ENCODE measurements at places on chromosomes 2 and 18.

DNA sequence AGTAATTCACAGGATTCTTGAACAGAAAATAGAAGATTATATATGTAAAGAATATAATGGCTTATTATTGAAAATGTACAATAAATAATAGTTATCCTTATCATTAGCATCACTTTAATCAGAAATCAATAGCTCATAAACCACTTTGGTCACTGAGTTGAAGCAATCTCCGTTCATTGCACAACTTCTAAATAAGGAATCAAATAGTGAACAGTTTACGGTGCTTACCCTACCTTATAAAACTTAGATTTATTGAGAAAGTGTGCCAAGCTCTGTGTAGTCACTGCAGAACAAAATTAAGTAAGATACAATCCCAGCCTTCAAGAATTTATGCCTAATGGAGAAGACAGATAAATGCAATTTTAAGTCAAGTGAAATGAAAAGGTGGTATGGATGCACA lies 6.7 kb downstream of the VSNL1 start:
- no peak for DNase-seq

- no peak for DNase-seq
Observed at GRCh38 chr2:131034122-131035051, 58.9 kb downstream of the FAM168B start.

- DNase-seq = no peak
Observed at GRCh38 chr2:195408196-195408595, 248.8 kb upstream of the SLC39A10 start.

DNA sequence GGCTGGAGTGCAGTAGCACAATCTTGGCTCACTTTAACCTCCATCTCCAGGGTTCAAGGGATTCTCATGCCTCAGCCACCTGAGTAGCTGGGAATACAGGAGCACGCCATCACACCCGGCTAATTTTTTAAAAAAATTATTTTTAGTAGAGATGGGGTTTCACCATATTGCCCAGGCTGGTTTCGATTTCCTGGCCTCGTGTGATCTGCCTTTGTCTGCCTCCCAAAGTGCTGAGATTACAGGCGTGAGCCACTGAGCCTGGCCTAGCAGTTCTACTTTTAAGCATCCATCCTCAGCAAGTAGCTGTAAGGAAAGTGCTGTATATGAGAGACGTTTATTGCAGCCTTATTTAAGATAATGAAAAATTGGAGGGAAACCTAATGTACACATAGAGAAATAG lies 79.7 kb downstream of the ZDBF2 start:
- no peak for DNase-seq

- no peak for DNase-seq
Observed at GRCh38 chr18:23170137-23170536, 34.9 kb downstream of the CABLES1 start.

- DNase-seq = no peak
Observed at GRCh38 chr2:232325324-232326273, 53.0 kb upstream of the ALPP start.

DNA sequence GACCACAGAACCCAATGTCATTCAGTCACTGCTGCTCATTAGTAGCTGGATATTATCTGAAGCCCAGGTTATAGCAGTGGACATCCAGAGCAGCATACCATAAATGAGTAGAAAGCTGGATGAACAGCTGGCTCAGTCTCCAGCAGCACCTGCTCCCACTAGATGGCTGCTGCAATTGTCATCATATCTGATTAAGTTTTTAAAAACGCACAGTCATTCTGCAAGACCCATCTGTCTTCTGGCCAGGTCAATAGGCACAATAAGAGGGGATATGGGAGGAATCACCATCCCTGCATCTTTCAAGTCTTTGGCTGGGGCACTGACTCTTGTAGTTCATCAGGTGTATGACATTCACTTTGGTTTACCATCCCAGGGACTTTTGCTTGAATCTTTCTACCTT lies 55.1 kb upstream of the XDH start:
- no peak for DNase-seq

DNA sequence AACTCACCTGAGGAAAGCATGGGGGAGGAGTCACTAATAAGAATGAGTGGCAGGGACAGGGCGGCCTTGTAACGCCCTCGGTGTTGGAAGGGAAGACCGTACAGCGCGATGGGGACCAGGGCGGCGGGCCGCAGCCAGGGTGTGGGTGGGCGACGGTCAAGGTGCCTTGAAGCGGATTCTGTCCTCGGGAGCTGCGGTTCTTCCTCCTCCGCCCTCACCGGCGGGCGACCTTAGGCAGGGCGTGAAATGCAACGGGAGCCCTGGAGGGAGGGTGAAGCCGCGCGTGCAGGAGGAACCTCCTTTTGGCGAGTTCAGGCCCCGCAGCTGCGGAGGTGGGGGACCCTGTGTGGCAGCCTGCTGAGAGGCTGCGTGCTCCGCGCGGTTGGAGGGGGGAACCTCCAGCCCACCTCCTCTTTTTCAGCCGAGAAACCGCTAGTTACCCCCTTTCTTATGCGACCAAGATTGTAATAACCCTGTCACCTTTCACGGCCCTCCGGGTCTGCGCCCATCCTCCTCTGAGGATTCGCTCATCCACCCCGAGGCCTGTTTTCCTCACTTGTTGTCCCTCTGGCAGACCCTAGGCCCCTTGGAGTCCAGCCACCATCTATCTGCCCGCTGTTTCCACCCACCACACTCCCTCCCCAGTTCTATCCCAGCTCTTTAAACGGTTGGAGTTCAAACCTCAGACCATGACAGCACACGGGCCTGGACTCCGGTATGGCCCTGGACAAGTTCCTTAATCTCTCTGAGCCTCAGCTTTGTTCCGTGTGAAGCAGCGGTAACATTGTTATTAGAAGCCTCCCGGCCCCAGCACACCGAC lies 823 bp upstream of the RNU2-63P start:
- DNase-seq = no peak

DNA sequence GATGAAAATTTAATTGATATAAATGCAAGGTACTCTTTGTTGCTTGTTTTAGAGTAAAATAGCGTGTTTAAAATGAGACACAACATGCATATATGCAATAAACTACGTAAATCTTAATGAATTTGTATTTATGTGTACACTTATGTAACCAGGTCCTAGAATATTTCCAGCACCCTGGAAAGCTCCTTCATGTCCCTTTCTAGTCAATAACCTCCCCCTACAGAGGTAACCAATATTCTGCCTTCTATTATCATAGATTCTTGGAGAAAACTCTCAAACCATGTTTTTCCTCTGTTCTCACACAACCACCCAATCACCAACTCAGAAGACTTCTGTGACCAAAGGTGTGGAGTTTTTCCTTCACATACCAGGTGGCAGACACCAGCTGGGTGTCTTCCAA lies 79.6 kb upstream of the THUMPD2 start:
- no peak for DNase-seq

DNA sequence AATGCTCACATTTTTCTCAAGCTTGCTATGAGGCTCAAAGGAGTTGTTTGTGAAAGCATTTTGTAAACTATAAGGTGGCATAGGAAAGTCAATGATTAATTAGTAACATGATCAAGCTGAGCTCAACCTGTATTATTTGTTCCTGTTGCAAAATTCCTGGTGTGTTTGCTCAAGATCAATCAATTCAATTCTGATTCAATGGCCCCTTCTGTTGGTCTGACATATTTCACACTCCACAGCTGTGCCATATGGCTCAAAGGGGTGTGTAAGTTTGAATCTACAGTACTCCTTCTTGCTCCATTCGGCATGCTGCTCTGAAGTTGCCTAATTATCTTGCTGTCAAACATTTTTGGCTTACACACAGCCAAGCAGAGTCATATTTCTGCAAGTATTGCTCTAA lies 341.6 kb upstream of the LRP1B start:
- DNase-seq = no peak

DNA sequence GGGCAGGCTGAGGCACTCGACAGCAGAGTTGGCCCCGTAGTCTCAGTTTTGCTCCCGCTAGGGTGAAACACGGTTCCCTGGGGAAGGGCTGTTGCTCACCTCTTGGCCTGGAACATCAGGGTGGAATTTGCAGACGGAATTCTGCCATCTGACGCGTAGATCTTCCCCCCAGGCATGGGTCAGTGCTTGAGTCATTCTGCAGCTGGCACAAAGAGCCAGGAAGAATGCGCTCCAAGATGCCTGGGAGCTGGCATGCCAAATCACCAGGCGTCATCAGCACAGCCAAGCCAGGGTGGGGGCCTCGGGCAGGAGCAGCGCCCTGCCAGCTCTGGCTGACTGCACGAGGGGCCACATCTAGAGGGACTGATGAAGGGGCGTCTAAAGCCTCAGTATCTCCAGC lies 42.7 kb downstream of the ODC1 start:
- peak; percentile 23 for DNase-seq

- DNase-seq = no peak
Observed at GRCh38 chr2:141062443-141062842, 1068.4 kb downstream of the LRP1B start.

GRCh38 chr2:14647714-14648113 lies 15.2 kb downstream of the LRATD1 start:
- DNase-seq = peak; percentile 25

DNA sequence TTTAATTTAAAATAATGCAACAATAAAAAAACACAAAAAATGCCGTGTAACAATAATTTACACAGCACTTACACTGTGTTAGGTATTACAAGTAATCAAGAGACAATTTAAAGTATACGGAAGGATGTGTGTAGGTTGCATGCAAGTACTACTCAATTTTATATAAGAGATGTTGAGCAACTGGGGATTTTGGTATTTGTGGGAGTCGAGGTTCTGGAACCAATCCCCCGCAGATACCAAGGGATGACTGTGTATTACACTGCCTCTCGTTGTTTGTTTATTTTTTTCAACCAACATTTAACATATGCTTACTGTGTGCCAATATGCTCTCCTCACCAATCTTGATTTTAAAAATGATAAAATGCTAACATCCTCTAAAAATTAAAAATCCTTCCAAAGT lies 24.8 kb downstream of the MAP3K2 start:
- no peak for DNase-seq

DNA sequence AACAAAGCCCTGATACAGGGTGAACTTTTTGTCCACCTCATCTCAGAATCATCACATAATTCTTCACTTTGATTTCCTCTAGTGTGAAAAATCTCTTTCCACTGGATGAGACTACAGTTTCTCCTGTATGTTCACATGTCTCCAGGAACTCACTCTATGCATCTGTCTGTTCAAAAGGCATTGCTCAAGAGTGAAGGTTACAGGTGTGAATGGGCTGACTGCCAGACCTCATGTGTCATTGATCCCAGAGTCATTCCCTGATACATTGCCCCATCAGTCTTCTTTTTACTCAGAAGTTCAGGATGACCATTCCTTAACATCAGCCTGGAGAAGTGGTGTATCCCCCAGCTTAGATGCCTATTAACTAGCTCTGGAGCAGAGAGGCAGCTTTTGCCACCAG lies 4.4 kb upstream of the DSC3 start:
- DNase-seq = no peak
